ENCODE measurements at places on chromosomes 5 and 9.

DNA sequence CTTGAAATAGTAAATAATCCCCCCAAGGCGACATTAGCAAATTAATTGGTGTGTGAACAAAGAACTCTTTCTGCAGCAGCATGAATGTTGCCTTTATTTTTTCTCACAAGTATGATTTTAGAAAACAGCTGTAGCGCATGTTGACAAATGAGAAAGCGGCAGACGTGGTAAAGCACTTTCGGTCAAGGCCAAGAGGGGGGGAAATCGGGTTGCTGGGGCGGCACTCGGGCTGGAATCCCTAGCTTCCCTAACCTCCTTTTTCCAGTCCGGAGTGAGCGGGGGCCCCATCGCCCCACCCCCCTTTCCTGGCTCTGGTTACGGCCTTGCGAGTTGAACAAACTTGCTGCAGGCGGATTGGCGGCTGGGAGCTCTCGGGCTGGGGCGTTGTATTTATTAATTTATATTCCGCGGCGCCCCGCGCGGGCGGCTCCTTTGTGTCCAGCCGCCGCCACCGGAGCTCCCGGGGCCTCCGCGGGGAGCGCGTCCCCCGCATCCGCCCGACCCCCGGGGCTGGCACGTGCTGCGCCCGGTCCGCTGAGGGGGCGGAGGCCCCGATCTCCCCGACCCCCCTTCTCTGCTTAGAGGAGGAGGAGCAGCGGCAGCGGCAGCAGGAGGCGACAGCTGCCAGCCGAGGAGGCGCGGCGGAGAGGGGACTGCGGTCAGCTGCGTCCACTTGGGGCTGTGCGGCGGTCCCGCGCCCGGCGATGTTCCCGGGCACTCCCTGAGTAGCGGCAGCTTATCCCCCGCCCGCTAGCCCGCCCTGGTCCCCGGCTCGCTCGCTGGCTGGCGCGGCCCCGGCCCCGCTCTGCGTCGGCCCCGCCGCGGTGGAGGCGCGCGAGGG lies at the start of gene RHOBTB3:
Gene RHOBTB3 (plus strand): TSS at position 607 of the 841 bp plus-strand sequence. CDS start 347 bp downstream, outside the sequence.
- peak; percentile 93 for DNase-seq

- peak; percentile 89 for DNase-seq
Measured at GRCh38 chr9:132877824-132878694, at the start of gene AK8. Gene AK8, minus strand, starts transcription at chr9:132878284. Its CDS starts 29 bp downstream, at chr9:132878255.

DNA sequence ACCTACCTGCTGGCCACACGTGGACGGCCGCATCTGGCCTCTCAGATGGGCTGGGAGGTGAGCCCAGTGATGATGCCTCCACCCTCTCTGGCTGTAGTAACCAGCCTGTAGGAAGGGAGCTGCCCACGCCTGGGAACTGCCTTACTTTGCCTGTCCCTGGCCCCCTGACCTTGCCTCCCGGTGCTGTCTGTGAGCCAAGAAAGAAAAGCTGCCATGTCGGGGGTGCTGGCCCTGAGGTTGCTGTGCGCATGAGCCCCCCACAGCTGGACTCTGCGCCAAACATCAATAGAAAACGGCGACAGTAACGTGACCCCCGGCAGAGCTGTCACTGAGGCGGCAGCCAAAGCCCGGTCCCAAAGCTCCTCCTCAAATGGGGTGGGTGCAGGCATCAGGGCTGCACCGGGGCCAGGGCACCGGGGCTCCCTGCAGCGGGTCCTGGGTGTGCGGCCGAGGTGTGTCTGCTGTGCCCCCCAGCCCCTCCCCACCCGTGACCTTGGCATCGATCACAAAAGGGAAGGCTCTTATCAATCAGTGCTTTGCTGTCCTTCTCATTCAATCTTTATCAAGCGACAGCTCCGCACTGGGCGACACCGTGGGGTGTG lies 15.3 kb upstream of the SLC9A3 start:
- peak; percentile 22 for DNase-seq

DNA sequence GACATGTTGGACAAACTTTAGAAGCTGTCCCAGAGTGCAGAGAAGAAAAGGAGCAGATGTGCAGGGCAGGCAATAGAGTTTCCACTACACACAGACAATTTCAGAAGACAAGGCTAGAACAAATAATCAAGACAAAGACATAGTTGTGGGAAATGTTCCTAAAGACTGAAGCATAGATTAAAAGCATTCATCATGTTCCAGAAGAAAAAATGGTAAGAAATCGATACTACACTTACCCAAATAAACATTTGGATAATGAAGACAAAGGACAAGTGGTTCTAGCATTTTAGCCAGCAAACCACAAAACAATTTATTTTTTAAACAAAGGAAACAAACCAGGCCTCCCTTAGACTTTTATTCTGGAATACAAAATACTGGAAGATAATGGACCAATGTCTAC lies 97.9 kb downstream of the FSTL4 start:
- no peak for DNase-seq

- no peak for DNase-seq
Measured at GRCh38 chr9:130699047-130699446, 5.5 kb downstream of the EXOSC2 start.

DNA sequence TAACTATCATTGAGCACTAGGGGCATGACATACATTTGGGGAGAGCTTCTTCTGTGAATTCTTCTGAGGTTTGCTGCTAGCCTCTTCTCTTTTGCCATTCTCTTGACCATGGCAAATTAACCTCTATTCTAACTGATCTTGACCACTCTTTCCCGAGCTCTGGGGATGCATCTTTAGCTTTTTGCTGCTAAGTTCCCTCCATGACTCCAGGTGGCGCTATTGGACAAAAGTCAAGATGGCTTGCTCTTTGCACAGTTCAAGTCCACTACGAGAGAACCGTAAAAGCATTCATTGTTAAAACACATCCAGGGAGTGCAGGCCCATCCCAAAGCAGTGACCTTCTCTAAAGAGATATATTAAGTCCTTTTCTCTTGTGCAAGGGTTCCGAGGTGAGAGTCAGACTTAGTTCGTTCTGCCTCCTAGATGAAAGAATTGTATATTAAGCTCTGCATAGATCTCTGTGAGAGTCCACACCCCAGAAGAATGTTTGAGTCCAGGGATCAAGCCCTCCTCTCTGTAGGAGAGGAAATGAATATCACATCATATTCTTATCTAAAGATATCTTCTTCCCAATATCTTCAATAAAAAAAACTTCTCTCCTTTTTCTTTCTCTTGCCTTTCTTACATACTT lies 1152.9 kb upstream of the CDH6 start:
- DNase-seq: no peak

DNA sequence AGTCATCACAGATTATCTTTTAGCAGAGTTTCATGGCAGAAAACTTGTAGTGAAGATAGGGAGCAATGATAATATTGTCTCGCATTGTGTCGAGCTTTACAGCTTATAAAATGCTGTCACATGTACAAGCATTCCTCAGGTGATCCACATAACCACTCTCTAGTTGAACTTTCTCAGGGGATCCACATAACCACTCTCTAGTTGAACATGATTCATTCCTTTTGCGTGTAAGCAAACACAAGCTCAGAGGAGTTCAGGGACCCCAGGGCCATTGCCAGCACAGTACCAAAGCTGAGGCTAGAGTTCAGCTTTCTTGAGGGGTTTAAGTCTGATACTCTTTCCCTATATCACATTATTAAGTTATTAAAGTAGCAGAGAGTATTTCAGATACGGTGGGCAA lies 86.7 kb downstream of the CDH6 start:
- no peak for DNase-seq

- DNase-seq: no peak
Measured at GRCh38 chr5:77987988-77988387, 211.8 kb upstream of the TBCA start.

DNA sequence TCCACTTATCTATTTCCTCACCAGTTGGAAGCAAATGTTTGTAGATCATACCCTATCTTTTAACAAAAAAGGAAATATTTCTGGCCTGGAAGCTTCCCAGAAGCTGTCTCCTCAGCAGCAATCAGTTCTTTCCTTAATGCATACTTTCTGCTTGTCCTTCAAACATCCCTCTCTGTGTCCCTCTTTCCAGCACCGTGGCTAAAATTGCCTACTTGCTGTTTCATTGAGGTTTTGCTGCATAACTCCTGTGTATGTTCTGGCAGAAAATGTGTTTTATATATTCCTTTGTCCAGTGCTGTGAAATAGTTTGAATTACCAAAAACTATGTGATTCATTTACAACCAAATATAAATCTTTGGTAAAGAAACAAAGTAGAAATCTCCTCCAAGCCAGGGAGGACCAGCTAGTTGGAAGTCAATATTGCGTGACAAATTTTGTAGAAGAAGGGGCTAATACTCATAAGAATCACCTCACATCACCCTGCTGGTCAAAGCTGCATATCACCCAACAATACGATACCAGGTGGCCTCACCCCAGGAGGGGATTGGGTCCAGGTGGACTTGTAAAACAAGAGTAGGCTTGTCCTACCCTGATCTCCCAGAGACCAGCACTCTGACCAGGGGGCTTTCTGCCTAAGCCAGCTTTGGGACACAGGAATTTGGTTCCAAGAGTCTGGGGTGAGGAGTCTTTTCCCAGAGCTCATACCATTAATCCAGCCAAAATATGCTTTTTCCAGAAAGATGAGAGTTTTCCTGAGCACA lies 198.4 kb upstream of the SNX2 start:
- DNase-seq: no peak

All from left ventricle myocardium superior (tissue), 1 donor.